ENCODE measurements at places on chromosomes 13 and 19.

DNA sequence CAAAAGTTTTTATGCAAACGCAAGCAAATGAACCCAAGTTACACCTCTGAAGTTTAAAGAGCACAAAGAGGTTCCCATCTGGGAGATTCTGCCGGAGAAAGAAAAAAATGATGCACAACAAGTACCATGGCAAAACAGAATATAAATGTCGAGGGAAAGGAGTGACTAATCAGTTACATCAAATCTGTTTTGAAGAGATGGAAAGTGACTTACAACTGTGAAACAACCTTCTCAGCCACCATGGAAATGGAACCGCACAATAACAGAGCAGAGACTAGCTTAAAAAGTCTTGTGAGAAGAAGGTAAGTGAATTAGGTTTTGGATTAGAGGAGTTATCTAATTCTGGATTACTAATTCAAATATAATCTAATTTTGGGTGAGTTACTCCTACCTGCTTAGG, 2.4 kb downstream of the HSPH1 start:
- no peak for DNase-seq

DNA sequence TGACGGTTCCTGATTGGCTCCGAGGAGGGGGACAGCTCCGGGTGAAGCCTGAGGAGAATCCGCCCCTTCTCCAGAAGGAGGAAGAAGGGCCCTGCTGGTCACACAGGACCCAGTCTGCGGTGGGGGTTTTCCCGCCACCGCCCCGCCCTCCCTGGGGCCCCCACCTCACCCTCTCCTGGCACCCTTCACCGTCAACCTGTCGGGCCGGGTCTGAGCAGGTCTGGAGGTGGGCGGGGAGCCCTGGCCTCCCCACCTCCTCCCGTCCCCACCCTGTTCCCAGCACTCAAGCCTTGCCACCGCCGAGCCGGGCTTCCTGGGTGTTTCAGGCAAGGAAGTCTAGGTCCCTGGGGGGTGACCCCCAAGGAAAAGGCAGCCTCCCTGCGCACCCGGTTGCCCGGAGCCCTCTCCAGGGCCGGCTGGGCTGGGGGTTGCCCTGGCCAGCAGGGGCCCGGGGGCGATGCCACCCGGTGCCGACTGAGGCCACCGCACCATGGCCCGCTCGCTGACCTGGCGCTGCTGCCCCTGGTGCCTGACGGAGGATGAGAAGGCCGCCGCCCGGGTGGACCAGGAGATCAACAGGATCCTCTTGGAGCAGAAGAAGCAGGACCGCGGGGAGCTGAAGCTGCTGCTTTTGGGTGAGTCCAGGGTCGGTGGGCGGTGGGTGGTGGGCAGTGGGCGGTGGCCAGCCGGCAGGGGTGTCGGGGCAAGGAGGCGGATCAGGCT, at the start of gene GNA15:
Gene GNA15, plus strand, starts transcription at position 73 of the 723 bp plus-strand sequence. Its CDS starts 418 bp downstream, at position 491.
- DNase-seq: no peak

DNA sequence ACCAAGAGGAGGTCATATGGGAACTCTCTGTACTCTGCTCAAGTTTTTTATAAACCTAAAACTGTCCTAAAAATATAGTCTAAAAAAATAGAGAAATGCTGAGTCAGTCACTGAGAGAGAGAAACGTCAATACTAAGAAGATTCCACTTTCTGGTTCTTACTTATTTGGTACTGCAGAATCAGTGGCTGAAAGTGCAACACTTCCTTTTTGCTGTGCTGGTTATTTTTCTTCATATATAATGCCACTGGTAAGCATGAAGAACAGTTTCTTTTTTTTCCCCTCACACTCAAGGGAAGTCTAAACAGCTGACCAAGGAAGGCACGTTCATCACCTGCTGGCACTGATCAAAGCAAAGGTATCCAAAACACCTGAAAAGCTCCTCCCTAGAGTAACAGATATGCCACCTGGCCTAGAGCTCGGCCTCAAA, 44.3 kb upstream of the N4BP2L1 start:
- no peak for DNase-seq

- DNase-seq: no peak
These were observed 3.5 kb downstream of the LYPD5 start for GRCh38 chr19:43798546-43799409.

DNA sequence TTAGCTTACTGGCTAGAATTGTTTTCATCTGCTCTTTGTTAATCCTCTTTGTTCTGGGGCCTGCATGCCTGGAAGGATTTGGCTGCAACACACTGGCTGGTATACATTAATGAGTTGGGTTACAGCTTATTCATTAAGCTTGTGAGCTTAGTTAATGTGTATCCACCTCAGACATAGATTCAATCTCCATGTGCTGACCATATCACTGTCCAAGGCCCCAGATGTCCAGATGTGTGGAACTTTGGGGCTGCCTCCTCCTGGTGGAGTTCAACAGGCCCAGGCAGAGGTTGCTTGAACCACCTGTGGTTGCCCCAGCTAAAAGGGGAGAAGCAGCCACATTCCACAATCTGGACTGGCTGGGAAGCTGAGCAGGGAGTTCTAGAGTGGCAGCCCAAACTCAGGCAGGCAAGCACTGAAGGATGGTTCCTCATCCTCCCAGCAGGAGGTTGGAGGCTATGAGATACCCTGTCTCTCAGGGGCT, 5.4 kb downstream of the DIAPH3 start:
- no peak for DNase-seq

DNA sequence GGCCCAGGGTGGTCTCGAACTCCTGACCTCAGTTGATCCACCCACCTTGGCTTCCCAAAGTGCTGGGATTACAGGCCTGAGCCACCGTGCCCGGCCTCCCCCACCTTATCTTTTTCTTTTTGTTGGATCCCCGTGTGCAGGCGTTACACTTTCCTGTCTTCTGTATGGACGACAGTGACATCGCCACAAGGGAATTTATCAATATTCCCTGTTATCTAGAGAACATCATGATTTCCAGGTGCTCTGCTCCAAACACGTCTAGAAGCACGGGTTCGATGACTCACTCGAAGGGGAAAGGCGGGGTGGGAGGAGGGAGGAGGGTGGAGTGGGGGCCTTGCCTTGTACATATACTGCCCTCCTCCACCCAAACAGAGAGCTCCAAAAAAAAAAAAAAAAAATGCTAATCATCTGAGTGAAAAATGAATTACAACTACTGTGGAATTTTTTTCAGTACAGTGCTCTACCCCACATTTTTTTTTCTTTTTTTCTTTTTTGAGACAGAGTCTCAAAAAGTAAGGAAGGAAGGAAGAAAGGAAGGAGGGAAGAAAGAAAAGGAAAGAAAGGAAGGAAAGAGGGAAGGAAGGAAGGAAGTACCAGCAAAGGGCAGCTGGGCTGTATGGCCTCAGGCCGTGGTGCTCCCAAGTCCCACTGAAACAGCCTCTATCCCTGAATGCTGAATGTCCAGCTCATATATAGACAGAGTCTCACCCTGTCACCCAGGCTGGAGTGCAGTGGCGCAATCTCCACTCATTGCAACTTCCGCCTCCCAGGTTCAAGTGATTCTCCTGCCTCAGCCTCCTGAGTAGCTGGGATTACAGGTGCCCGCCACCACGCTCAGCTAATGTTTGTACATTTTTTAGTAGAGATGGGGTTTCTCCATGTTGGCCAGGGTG, 36.8 kb downstream of the INSR start:
- no peak for DNase-seq

- no peak for DNase-seq
These were observed 15.8 kb downstream of the MICOS13 start for GRCh38 chr19:5664515-5664914.

DNA sequence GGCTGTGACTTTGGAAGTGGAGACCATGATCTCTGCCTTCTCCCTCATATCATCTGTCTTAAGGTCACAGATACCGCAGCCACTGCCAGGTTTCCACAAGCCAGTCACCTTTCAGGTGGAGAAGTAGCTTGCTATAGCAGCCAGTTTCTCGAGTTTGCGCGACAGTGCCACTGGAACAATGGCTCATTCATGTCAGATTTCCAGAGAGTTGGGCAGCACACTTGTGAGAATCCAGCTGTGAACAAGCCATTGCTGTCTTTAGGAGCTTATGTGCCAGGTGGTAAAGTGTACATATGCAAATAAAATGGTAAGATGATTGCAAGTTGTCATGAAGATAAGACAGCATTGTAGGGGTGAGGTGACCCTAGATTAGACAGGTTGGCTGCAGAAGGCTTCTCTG, 22.3 kb downstream of the GARRE1 start:
- DNase-seq: no peak

DNA sequence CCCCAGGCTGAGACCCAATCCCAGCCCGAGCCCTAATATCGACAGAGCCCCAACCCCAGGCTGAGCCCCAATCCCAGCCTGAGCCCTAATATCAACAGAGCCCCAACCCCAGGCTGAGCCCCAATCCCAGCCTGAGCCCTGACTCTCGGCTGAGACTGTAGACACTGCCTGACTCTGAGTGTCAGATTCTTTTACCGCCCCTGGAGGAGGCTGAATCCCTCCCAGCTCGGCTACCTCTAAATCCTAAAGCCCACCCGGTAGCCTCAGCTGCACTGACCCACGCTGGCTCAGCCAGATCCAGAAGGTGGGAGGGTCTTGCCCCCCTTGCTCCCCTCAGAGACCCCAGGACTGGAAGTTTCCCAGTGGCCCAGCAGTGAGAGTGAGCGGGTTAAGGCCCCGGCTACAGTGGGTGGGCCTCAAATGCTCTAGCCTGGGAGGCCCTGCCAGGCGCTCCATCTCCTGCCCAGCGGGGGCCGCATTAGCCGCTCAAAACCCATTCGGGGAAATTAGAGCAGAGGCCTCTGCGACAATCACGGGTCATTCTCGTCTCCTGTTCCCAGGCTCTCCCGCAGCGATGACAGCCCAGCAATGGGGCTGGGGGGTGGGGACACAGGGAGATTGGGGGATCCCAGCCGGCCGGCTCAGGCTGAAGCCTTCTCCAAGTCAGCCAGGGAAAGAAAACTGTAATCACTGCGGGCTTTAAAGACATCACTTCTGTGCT, 43.8 kb downstream of the ZNRF4 start:
- no peak for DNase-seq

GRCh38 chr19:3003046-3003445, 25.7 kb downstream of the TLE6 start:
- no peak for DNase-seq

DNA sequence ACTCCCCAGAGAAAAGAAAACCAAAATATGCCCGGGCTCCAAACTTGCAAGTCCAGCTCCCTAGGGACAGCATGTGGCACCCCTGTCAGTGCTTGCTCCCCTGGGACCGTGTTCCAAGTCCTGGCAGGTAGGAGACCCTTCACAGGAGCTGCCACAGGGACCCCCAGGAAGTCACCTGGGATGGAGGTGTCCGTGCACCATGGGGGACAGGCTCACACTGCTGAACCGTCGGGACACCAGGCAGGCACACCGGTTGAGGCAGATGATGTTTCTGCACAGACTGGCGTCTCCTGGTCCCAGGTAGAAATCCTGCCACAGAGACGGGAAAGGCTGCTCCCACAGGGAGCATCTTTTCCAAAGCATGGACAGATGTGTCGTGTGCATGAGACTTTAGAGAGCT, 11.7 kb upstream of the PROZ start:
- no peak for DNase-seq

DNA sequence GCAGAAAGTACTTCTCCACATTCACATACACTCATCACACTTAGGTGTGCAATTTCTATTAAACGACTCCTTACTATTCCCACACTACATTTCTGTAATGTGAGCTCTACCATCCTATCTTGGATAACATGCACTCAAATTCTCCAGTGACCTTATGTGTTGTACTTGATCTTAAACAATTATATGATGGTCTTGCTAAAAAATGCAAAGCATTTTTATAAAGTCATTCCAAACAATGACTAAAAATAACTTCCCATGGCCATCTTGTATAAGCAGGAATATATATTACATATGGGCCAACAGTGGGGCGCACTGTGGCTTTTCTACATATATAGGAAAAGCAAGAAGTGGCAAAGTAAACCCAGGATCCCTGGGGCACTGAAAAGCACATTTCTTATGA, 155.5 kb downstream of the FLT1 start:
- DNase-seq: no peak

GRCh38 chr13:110841846-110842245, 73.0 kb downstream of the ANKRD10 start:
- no peak for DNase-seq

- no peak for DNase-seq
These were observed 111.9 kb downstream of the SLC7A1 start for GRCh38 chr13:29483623-29484022.

DNA sequence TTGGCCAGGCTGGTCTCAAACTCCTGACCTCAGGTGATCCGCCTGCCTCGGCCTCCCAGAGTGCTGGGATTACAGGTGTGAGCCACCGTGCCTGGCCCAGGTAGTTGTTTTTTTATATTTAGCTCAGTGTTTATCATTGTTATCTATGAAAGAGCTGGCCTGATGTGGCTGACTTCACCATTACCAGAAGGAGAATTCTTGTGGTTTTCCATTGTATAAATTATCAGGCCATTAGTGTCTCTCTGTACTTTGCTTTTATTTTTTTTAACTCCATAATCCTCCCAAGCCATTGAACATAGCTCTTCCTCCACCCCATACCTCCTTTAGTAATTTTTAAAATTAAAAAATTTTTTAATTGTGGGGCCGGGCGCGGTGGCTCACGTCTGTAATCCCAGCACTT, 24.2 kb downstream of the CERS4 start:
- DNase-seq: no peak

DNA sequence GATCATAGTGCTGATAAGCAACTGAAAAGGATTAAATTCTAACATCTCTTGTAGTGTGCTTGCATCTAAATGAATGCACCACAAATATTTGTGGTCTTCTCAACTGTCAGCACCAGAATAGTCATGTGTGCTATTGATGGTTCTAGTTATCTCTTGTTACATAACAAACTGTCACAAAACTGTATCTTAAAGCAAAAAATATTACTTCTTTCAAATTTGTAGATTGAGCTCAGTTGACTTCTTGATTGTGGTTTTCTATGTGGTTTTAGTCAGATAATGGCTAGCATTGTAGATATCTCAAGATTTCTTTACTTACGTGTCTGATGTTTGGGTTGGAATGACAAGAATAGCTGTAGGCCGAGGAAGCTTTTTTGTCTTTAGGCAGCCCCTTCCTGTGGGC, 431.3 kb downstream of the SLITRK6 start:
- DNase-seq: no peak

DNA sequence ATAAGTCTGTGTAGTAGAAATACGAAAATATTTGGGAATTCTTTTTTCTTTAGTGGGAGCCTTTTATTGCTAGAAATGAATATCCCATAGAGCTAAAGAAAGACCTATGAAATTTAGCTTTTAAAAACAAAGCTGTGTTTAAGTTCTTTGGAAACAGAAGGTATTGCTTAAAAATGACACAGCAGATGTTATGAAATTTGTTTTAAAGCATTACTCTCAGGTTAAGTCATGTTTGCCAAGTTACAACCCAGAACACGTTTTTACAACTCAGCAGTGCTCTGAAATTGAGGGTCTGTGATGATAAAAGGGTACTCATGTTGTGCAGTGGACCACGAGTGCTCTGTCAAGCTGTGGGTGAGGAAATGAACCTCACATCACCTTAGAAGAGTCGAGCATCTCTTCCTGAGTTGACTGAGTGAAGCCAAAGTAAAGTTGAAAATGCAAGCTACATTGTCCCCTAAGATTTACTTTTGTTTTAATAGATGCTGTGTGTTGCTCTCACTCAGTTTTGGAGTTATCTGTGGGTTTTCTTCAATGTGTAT, 161.1 kb downstream of the SHISA2 start:
- DNase-seq: no peak

DNA sequence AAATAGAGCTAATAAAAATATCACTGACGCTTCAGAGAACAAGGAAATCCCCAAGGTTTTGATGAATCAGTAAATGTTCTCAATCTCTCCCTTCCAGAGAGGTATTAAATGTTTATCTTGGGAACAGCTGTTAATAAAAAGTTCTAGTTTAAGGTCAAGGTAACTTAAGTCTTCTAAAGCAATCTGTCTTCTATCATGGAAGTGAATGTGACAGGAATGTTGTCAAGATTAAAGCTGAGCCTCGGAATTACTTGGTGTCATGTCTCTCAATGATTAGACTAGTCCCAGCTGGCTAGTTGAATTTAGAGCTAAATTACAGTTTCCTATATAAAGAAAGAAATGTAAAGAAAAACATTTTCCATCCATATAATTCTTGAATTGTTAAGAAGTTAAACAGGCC, 23.4 kb downstream of the ESD start:
- no peak for DNase-seq

Data from omental fat pad (tissue), 4 donors.